Germinal center (tissue), 1 donor: ENCODE measurements at places on chromosomes 2 and 18.

DNA sequence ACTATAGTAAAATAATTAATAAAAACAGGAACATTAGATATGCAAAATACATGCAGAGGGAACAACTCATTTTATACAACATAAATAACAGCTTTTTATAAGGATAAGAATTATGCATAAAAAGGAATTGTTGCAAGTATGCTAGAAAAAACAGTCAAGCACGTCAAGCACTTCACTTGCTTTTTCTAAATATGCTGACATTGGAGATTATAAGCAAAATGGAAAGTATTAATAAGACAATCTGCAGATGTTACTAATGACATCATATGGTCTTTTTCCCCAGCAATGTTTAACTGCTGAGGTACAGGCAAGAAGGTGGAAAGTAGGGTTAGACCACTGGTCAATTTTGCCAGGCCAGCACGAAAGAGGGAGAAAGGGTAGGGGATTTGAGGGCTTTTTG lies 111.7 kb downstream of the HIBCH start:
- no peak for DNase-seq

DNA sequence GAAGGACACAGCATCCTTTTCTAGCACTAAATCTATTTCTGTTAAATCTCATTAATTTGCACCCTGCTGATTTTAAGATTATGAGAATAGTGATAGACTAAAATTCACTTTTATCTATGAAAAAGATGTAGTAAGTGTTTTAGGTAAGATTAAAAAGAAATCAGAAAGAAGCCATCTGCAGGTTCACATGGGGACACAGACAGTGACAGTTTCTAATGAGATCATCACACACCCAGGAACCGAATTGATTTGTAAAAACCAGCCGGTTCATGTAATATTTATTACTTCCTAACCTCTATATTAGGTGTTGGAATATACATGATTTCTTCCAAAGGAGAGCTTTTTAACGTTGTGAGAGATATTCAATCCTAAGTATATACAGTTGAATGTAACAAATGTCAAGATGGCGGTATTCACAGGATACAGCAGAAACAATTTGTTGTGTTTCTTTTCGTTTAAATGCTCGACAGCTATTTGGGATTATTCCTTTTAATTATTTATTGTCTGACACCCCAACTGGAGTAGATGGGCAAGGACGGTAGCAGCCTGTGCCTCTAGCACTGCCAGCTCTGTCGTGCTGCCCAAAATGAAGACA lies 223.4 kb downstream of the CCDC102B start:
- no peak for DNase-seq

- DNase-seq, result no peak
Observed at GRCh38 chr2:85990084-85990483, 101.3 kb upstream of the ST3GAL5 start.

GRCh38 chr2:133776936-133777573 lies 208.8 kb upstream of the NCKAP5 start:
- DNase-seq, result no peak

GRCh38 chr18:9721893-9722550 lies 13.9 kb downstream of the RAB31 start:
- no peak for DNase-seq

DNA sequence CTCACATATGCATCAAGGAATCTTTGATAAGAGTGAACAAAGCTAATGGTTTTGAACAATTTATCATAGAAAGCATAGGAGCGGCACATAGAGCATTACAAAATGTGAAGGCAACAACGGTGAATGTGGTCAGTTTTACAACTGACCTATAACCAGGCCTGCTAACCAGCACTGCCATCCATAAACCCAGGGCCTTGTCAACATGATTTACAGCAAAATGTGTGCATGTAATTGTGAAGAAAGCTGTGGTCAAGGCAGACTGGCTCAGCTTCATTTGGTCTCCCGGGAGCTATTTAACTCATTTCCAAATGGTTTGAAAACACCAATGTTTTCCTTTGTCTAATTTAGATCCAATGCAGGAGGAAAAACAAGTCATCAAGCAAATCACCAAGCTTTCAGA lies 119.8 kb downstream of the DHRS9 start:
- DNase-seq, result no peak

- no peak for DNase-seq
Observed at GRCh38 chr2:73069855-73070642, 1.5 kb downstream of the SFXN5 start.

DNA sequence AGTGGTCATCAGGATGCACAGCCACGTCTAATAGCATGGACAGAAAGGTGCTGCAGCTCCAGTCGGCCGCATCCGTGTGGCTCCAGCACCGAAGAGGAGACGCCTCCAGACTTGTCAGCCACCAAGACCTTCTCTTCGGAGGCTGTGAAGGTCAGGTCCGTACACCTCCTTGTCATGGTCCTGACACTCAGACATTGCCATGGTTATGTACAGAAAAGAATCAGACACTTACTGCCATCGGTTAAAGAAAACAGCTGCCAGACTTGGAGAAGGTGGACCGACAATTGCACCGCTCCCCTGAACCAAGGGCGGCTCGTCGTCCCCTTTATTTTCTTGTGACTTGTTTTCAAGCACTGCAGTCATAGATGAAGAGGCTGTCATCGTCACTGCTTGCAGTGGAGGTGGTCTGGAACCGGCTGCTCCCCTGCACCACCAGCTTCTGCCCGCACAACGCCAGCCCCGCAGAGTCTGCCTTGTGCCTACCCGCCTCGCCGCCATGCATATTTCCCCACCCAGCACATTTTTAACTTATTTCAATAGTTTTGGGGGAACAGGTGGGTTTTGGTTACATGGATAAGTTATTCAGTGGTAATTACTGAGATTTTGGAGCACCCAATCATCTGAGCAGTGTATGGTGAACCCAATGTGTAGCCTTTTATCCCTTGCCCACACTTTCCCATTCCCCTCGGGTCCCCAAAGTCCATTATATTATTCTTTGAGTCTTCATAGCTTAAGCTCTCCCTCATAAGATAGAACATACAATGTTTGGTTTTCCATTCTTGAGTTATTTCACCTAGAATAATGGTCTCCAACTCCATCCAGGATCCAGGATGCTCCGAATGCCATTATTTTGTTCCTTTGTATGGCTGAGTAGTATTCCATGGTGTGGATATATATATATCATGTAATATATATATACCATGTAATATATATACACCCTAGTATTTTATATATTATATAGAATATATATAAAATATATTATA lies 18.1 kb downstream of the FBXO48 start:
- no peak for DNase-seq

GRCh38 chr2:164781394-164781793 lies 60.2 kb downstream of the COBLL1 start:
- no peak for DNase-seq

- DNase-seq, result no peak
Observed at GRCh38 chr2:60070736-60071489, 482.5 kb downstream of the BCL11A start.

DNA sequence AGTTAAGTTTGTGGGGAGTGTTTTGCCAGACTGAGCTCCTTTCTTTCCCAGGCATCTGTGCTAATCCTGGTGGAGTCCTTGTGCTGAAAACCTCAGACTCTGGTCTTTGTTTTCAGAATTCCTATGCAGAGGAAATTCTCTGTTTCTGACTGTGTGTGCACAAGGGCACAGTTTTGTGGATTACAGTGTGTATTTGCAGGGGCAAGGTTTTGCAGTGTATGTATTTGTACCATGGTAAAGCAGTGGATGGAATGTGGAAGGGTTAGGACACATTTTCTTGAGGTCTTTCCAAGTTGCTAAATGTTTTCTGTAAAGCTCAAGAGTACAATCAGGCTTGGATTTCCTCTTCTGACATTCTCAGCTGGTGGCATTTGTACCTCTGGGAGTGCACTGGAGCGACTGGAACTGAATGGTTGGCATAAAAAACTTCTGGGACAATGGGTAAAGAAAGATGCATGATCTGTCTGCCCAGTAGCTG lies 139.5 kb upstream of the RND3 start:
- DNase-seq, result no peak

- DNase-seq, result no peak
Observed at GRCh38 chr2:66201242-66201641, 233.7 kb upstream of the MEIS1 start.

GRCh38 chr2:237486819-237487448 lies at the start of gene MLPH:
TSS of gene MLPH (plus strand) at chr2:237487251. CDS start at chr2:237493427, 6,176 bp downstream.
- no peak for DNase-seq

- no peak for DNase-seq
Observed at GRCh38 chr2:163953390-163953907, 217.6 kb upstream of the FIGN start.

DNA sequence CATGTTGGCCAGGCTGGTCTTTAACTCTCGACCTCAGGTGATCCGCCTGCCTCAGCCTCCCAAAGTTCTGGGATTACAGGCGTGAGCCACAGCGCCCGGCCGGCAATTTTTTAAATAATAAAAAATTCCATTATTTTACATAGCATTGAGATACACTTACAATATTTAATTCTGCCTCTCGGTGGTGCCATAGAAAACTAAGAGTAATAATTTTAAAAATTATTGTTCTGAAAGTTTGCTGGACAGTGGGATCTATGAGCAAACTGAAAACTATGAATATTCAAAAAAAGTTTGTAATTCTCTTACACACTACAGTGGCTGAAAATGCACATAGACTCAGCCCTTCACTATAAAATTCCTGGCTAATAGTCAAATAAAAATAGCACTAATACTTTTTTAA lies 90.9 kb upstream of the STON1 start:
- DNase-seq, result no peak

DNA sequence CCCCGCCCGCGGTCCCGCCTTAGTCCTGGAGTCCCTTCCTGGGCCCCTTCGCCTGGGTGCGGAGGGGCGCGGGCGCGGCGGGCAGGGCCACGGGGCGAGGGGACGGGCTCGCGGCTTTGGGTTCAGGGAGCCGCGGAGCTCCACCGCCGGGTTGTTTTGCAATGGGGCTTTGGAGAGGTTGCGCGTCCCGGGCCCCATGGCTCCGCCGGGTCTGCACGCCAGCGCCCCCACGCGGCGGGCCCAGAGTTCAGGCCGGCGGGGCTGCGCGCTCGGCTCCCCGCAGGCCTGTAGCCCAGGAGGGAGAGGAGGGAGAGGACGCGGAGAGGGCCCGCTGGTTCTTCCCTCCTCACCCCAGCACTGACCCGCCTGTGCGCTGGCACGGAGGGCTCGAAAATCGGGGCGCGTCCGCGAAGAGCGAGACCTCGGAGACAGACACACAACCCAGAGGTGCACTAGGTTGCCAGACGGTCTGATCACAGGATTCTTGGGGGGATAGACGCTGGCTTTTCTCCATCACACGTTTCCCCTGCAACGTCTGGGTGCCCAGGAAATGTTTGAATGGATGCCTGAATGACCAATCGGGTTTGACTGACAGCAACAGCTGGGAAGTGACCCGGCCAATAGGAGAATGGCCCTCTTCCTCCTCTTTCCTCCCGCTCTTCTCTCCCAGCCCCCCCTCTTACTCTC lies 4.9 kb upstream of the SIX2 start:
- peak; percentile 65 for DNase-seq

- DNase-seq, result no peak
Observed at GRCh38 chr2:205477016-205477705, 205.1 kb upstream of the NRP2 start.

GRCh38 chr2:157443795-157444640 lies at the start of gene CYTIP:
TSS of gene CYTIP (minus strand) at chr2:157444089. CDS start at chr2:157444020, 69 bp downstream.
- DNase-seq, result peak; percentile 54

DNA sequence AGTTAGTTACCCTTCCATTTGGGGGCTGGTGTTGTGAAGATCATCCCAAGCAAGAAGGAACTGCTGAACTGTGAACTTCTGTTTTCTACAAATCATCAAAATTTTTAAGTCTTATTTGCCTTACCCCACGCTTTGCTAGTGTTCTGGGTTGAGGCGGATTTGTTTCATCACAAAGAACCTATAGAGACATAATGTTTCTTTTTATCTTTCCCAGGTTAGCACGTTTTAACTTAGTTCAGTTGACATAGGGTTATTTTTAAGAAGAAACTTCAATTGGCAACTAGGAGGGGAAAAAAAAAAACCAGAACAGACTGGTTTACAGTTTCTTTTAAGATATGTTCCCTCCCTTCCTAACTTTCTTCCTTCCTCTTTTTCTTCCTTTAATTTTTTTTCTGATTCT lies 31.1 kb upstream of the CERS6 start:
- no peak for DNase-seq

DNA sequence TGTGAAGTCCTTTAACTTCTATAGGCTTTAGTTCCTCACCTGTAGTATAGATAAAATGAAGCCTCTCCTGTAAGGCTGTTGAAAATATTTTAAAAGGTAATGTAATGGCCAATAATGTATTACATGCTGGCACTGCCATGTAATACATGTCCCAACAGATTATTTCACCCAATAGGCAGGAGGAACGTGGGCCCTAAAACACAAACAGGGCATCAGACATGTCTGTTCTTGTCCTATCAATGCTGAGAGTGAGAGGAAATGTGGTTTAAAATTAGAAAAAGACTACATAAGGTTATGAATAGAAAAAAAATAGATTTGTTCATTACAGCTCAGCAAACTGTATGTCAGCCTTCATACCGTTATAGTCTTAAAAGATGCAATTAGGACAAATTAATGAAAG lies 492.7 kb upstream of the DDX18 start:
- no peak for DNase-seq

DNA sequence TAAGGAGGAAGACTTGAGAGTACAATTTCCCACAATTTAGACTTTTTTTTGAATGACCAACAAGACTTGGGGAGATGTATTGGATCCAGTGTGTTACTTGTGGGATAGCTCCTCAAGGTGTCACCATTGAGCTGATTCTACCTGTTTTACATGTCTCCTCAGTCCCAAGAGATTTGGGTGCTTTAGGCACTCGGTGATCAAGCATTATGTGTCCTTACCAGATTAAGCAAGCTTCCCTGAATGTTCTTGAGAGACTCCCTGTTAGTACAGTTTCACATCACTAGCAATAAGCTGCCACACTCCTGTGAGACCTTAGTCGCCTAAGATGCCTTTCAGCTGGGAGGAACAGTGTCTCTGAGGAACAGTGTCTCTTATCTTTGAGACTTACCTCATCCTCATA lies 384.3 kb upstream of the SYT4 start:
- no peak for DNase-seq

DNA sequence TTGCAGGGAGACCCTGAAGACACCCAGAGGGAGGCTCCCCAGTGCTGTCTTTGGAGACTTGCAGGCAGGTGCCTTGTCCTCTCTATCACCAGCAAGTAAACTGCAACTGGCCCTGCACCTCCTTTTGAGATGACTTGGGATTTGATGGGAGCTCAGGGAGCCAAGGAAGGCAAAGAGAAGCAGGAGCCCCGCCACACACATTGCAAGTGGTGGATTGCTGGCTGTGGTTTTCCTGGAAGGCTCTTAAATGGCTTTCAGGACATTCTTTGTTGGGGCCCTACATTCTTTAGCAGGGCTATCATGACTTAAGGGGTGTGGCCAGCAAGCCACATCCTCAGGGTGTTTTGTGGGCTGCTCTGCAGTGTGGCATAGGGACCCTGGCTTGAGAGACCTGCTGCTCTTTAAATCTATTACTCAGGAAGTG lies 39.9 kb upstream of the CDC42EP3 start:
- DNase-seq, result no peak

GRCh38 chr18:43389163-43389562 lies 111.9 kb upstream of the SYT4 start:
- DNase-seq, result no peak

GRCh38 chr2:8296306-8296705 lies 385.6 kb upstream of the ID2 start:
- DNase-seq, result no peak

GRCh38 chr2:36697424-36698066 lies 1.0 kb downstream of the VIT start:
- no peak for DNase-seq

GRCh38 chr2:37581433-37581832 lies 90.0 kb downstream of the CDC42EP3 start:
- no peak for DNase-seq
